ENCODE measurements at places on chromosomes 13 and 19.

GRCh38 chr19:5782945-5783919 lies 1.3 kb downstream of the PRR22 start:
- DNase-seq, result no peak

DNA sequence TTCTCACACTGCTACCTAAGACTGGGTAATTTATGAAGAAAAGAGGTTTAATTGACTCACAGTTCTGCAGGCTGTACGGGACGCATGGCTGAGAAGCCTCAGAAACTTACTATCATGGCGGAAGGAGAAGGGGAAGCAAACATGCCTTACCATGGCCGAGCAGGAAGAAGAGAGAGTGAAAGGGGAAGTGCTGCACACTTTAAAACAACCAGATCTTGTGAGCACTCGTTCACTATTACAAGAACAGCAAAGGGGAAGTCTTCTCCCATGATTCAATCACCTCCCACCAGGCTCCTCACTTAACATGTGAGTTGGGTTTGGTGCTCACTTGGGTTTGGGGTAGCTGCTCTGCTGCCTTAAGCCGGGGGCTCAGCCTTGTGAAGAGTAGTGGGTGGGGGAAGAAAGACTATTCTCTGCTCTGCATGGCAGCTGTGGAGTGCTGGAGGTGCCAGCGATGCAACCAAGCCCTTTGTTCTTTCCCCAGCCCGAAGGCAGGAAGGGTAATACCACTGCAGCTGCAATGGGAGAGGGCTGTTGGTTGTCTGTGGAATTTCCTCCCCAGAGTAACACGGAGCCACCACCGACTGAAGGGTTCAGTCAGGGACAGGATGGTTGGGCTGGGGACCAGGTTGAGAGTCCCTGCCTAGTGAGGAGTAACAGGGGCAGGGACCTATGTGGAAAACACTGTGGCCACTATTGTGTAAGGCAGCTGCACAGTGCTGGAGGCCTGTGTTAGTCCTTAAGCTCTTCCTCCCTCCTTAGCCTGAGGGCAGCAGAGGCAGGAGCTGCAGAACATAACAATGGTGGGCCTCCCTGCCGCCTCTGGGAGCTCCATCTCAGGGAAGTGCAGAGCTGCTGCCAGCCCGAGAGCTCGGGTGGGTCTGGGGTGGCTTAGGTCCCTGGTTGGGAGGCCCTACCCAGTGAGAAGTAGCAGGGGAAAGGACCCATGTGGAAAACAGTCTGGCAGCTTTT lies 1262.5 kb downstream of the EFNB2 start:
- peak; percentile 64 for DNase-seq

- DNase-seq, result no peak
Measured at GRCh38 chr19:1685046-1685445, 32.6 kb upstream of the TCF3 start.

GRCh38 chr13:104750377-104750776 lies 1684.2 kb upstream of the SLC10A2 start:
- DNase-seq, result no peak

GRCh38 chr13:77422724-77423123 lies 95.8 kb upstream of the MYCBP2 start:
- no peak for DNase-seq

DNA sequence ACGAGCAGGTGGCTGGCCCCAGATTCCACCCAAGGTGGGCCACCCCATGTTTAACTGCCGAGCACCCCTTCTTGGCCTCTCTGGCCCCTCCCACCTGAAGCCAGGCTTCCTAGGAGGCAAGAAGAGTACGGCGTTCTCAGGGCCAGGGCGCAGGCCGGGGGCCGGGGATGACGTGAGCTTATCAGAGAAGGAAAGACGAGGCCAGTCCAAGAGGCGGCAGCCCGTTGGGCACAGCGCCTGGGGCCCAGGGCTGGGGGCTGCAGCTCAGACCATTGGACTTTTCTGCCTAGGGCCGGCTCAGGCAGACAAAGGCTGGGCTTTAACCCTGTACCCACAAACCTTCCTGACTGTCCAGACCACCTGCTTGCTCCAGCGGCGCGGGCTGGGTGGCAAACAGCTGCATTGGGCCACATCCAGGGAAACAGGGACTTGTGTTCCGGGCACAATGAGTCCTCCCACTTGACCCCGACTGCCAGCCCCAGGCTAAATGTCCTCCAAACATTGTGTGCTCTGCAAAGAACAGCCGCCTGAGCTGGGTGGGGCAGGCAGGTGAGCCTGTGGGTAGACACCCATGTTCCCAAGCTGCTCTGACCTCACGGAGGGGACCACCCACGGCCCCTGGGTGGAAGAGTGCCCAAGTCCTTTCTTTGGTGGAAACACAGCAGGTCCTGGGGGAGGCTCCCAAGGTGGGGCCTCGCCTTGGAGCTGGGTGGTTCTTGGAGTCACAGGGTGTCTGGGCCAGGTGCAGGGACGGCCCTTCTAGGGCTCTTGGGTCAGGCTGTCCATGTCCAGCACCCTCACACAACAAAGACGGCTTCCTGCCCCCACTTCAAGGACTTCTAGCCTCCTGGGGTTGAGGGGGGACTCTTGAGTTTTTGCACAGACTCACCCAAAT lies 21.9 kb downstream of the COMP start:
- no peak for DNase-seq

DNA sequence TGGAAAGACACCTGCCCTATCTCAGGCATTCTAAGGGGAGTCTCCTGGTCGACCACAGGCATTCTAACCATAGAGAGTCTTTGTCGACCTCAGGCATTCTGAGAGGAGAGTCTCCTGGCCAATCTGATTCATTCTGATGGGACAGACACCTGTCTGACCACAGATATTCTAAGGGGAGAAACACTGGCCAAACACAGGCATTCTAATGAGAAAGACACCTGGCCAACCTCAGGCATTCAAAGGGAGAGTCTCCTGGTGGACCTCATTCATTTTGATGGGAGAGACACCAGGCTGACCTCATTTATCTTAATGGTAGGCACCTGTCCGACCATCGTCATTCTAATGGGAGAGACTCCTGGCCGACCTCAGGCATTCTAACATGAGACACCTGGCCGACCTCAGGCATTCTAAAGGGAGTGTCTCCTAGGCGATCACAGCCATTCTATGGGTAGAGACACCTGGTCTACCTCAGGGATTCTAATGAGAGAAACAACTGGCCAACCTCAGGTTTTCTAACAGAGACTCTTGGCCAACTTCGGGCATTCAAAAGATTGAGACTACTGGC lies 1351.5 kb downstream of the UQCRFS1 start:
- DNase-seq, result no peak

GRCh38 chr19:29538146-29538545 lies 12.4 kb downstream of the VSTM2B start:
- no peak for DNase-seq

DNA sequence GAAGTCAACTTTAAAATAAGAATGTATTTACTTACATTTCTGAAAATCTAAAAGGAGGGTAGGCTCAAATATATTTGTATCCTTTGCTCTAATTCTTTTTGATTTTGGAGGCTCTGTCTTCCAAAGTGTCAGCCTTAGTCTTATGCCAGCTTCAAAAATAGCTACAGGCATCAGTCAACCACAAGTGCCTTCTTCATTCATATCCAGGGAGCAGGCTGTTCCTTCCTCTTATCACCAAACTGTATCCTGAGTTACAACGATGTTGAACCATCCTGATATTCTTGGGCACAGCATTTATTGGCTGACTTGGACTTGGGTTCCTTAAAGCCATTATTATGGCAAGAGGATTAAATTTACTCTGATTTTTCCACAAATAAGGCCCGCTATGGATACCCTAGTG lies 1161.3 kb downstream of the PCDH17 start:
- DNase-seq, result no peak

DNA sequence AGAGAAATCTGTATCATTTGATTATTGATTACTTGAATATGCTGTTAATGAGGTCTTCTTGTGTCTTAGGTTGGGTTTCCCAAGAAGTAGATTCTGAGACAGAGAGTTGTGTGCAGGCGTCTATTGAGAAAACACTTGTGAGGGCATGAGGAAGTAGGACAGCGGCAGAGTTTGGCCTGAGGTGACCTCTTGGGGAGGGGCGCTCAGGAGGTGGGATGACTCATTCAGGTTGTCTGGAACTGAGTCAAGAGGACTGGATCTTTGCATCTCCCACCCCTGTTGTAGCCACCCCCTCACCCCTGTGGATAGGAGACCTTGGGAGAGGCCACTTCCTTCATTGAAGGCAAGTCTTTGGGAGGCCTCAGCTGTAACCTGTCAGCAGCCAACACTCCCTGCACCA lies 35.2 kb upstream of the WDFY2 start:
- peak; percentile 61 for DNase-seq

DNA sequence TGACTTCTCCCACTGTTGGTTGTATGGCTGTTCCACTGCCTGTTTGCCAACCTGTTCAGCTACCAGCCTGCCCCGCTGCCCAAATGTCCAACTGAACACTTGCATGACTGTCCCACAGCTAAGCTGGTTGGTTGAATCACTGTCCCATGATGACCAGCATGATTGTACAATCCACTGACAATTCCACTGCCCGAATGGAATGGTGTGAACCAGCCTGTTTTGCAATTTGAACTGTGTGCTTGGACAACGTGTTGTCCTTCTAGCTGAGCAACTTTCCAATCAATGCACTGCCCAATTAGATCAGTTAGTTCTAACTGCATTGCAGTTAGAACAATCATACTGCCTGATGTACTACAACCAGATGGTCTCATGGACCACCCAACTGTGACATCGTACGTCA lies 8.7 kb downstream of the ADAMTS10 start:
- DNase-seq, result no peak

DNA sequence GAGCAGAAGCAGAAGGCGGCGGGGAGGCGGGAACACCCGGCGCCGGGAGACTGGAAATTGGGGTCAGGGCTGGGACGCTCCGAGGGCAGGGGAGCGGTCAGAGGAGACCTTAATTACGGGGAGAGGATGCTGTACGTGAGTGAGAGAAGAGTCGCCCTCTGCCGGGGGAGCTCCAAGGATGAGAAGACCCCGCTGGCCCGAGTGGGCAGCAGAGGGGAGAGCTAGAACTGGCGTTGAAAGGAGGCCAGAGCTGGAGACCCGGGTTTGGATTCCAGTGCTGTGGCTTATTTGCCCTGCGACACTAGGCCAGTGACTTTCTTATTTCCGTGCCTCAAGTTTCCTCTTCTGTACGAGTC lies 536 bp downstream of the FAM32A start:
- peak; percentile 80 for DNase-seq

DNA sequence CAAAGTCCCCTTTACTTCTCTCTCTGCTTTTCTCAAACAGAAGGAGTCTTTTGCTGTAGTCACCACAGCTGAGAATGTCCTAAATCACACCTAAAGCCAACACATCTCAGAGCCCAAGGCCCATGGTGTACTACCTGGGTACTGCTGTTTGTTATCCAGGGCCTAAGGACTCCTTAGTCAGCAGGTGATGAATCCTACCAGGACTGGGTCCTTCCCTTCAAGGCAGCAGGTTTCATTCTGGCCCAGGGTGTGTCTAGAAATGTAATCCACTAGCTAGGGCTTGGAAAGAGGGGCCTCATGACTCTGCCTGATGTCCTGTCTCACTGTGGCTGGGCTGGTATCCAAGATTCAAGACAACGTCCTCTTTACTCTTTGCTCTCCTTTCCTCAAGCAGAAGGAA lies 36.2 kb upstream of the ENOX1 start:
- DNase-seq, result peak; percentile 41

- no peak for DNase-seq
Measured at GRCh38 chr13:67101730-67102467, 128.2 kb downstream of the PCDH9 start.

- DNase-seq, result peak; percentile 87
Measured at GRCh38 chr19:4597975-4598671, 38.6 kb upstream of the SEMA6B start.

- no peak for DNase-seq
Measured at GRCh38 chr13:28557725-28558520, 63.0 kb upstream of the FLT1 start.

GRCh38 chr13:84025824-84026223 lies 143.6 kb upstream of the SLITRK1 start:
- DNase-seq, result no peak

GRCh38 chr19:39304701-39305571 lies 8.7 kb downstream of the IFNL1 start:
- no peak for DNase-seq

GRCh38 chr13:50153876-50154275 lies 138.6 kb downstream of the KCNRG start:
- DNase-seq, result no peak

DNA sequence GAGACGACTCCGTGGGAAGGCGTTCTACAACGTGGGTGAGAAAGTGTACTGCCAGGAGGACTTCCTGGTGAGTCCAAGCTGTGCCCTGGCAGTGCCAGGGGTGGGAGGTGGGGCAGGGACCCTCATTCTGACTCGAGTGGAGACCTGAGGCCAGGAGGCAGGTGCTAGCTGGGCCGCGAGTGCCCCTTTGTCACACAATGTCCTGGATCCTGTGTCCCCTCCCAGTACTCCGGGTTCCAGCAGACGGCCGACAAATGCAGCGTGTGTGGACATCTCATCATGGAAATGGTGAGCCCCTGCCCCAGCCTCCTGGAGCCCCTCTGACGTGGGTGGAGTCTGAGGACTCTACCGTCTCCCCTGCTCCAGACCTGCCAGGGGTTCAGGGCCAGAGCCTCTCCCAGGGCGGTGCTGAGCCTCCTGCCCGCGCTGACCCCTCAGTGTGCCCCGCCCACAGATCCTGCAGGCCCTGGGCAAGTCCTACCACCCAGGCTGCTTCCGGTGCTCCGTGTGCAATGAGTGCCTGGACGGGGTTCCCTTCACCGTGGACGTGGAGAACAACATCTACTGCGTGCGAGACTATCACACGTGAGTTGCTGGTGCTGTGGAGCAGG lies 11.6 kb downstream of the WTIP start:
- DNase-seq, result no peak

- no peak for DNase-seq
Measured at GRCh38 chr19:50686310-50687032, 33.1 kb downstream of the SHANK1 start.

- DNase-seq, result peak; percentile 7
Measured at GRCh38 chr13:79211377-79211776, 194.7 kb downstream of the RBM26 start.

DNA sequence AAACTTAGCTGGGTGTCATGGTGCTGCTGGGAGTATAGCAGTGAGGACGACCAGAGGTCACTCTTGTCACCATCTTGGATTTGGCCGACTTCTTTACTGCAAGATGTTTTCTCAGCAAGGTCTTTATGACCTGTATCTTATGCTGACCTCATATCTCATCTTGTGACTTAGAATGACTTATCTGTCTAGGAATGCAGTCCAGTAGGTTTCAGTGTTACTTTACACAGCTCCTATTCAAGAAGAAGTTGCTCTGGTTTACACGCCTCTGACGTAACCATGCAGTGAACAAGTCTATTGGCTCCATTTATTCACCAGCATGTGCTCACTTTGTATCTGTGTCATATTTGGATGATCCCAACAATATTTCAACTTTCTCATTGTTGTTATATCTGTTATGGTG lies 26.7 kb downstream of the ZNF850 start:
- no peak for DNase-seq
